ENCODE measurements at places on chromosomes 7 and 10. TPM values are rescaled to one million over a fixed set of nuclear protein-coding genes. Genes with fewer than 3 reads are reported as not detected.

DNA sequence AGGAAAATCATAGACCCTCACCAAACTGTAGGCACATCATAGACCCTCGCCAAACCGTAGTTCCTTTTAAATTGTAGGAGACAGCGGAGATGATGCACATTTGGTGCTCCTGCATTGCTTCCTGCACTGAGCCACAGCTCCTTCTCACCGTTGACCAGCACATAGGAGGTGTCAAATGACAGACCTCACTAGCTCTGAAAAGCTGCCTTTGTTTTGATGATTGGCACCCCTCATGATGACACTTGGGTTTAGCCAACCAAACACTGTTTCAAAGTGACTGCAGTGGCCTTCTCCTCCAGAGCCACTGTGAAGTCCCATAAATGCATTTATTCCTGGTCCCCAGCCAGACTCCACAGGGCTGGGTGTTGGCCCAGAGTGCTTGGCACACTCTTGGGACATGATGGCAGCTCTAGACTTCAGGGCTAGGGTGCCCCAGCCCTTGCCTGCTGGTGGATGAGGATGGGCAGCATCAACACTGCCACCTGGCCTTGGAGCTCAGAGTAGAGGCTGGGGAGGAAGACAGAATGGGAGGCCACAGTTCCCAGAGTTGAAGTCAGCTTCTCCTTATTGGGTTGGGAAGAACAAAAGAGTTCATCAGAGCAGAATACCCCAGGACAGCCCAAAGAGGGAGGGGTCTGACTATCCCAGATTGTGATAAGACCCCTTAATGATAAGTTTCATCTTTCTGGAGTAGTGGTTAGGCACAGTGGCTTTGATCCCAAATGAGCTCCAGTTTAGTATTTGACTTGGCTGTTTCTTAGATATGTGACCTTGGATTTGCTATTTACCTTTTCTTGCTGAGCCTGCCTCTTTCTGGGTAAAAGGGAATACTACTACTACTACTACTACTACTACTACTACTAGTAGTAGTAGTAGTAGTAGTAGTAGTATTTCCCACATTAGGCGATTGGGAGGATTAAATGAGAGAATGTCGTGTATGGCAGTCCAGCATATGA is 75.3 kb downstream of the MTPN start:
- DNase-seq = no peak

DNA sequence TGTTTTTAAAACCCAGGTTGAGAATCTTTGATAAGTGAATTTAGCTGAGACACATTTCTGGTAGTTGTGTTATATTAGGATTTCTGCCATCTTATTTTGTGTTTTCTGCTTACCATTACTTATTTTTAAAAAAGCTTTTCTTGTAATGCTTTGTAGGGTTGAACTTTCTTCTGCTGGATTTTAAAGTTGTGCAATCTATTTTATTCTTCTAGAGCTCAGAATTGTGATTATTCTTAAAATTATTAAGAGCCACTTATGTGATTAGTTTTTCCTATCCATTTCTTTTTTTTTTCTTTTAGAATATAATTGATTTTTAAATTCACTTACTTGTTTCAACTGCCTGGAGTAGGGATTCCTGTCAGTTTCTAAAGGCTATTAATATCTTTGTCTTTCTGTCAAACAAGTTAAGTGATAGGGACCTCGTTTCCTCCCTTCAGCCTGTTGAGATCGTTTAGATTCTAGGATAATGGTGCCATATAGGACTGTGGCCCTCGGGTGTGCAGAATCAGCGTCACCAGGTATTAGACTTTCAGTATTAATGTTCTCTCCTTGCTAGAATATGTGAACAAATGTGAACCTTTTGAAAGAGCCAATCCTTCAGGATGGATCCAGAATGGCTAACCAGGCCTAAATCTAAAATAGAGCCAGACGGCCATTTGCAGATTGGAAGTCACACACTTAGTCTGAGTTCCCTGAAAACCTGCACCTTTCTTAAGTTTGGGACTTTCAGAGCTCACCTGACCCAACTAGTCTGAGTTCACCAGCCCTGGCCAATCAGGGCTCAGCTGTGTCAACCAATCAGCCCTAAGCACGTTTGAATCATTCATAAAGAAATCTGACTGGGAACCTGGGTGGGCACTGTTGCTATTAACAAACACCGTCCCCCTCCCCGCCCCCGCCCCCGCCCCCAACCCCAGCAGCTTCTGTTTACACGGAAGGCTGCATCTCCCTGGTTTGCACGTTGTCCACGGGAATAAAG is 26.2 kb downstream of the CUX1 start:
- DNase-seq = no peak

DNA sequence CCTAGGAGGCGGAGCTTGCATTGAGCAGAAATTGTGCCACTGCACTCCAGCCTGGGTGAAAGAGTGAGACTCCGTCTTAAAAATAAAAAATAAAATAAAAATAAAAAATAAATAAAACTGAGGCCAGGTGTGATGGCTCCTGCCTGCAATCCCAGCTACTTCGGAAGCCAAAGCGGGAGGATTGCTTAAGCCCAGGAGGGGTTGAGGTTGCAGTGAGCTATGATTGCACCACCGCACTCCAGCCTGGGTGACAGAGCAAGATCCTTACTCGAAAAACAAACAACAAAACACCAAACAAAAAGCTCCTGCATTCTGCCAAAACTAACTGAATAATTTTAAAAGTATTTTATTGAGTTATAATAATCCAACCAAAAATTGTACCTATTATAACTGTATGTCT is 36.2 kb downstream of the AGAP4 start:
- DNase-seq = no peak

GRCh38 chr7:146626912-146627311 is 510.3 kb downstream of the CNTNAP2 start:
- DNase-seq = no peak

GRCh38 chr7:144869082-144869481 is 33.2 kb upstream of the TPK1 start:
- DNase-seq = no peak

DNA sequence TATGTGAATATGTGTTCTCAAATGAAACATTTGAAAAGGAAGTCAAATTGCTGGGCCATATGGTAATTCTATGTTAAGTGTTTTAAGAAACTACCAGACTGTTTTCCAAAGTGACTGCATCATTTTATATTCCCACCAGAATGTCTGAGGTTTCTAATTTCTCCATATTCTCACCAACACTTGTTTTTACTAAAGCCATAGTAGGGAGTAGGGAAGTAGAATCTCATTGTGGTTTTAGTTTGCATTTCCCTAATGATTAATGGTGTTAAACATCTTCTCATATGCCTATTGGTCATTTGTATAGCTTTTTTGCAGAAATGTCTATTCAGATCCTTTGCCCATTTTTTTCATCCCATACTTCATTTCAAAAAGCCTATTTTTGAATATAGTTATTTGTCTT is 9.1 kb upstream of the SEMA4G start:
- DNase-seq = no peak

- DNase-seq = no peak
These were observed 1155.1 kb upstream of the SORCS1 start for GRCh38 chr10:108319434-108320222.

DNA sequence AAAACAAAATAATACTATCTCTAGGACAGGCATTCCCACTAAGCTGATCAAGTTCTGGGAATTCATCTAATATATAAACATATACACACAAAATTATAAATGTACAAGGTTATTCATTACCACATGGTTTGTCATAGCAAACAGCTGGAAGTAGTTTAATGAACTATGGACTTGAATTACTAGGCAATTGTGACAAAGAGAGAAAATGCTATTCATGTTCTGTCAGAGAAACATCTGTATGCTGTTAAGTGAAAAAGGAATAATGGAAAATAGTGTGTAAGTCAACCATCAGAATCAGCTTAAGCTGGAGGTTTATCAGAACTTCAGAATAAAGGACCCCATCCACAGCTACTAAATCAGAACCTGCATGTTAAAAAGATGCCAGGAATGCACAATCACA is 2.8 kb downstream of the ZNF248 start:
- DNase-seq = no peak

- DNase-seq = no peak
These were observed 34.3 kb upstream of the TMEM26 start for GRCh38 chr10:61487506-61487905.

GRCh38 chr10:775245-776075 is 86.0 kb upstream of the DIP2C start:
- peak; percentile 71 for DNase-seq

DNA sequence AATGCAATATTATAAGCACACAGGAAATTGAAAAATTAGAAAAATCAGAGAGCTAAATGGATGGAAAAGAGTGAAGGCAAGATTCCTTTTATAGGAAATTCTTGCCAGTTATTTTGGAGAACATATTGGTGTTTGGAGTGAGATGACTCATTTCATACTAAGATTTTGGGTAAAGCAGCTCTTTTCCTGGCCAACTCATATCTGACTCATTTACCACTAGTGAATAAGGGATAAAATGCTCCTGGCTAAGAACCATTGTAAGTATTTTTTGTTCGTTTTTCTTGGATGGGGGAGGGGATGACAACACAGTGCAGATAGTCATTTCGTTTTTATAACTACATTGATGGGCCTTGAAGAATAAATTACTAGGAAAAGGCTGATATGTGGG is 139.3 kb downstream of the TWIST1 start:
- no peak for DNase-seq

The PKD1L1 gene
- 0.20 TPM for total RNA-seq

The RAPGEF5 gene
- total RNA-seq = 53.4 TPM

The GPNMB gene
- 72.4 TPM for total RNA-seq

The RHOBTB1 gene
- 16.8 TPM for total RNA-seq

The BLNK gene
- total RNA-seq = 43.9 TPM

The KCNH2 gene
- 49.4 TPM for total RNA-seq

The ANKRD61 gene
- not detected for total RNA-seq

The HDAC9 gene
- total RNA-seq = 13.5 TPM

The GPR15LG gene
- total RNA-seq = 0.32 TPM
